Uterine smooth muscle cell (primary cell): ENCODE measurements at places on chromosomes 2 and 18. TPM values are rescaled to one million over a fixed set of nuclear protein-coding genes. Genes with fewer than 3 reads are reported as not detected.

CIB4 gene
- not detected in 2 replicates for total RNA-seq

POU3F3 gene
- total RNA-seq: not detected in 2 replicates

SPIRE1 gene
- total RNA-seq: 34.0 and 40.9 TPM in 2 replicates

MAP3K19 gene
- total RNA-seq: not detected in 2 replicates

BIN1 gene
- 46.1 and 50.6 TPM in 2 replicates for total RNA-seq

ERICH2 gene
- total RNA-seq: 0.33 and 1.6 TPM in 2 replicates

ATIC gene
- 29.7 and 30.9 TPM in 2 replicates for total RNA-seq

SCYGR1 gene
- total RNA-seq: not detected in 2 replicates

DOK6 gene
- 1.2 and 2.7 TPM in 2 replicates for total RNA-seq
